ENCODE measurements at places on chromosomes 5 and 9.

GRCh38 chr5:177442066-177442826 is 4.4 kb upstream of the PRR7 start:
- no peak for DNase-seq

DNA sequence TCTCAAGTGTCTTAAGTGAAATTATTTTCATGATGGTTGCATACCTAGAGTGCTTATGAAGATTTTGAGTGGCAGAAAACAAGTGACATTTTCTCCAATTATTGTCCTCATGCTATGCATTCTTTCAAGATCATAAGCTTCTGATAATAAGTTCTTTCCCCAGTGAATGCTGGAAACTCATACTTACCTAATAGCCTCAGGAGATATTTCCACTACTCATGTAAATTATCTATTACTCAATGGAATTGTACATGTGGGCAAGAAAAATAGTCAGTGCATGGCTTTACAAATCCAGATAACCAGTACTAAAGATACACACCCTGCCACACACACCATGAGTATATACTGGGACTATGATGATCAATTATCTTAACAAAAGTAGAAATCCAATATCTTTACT is 1219.4 kb upstream of the C9orf72 start:
- no peak for DNase-seq

- DNase-seq: no peak
Observed at GRCh38 chr9:82024908-82025307, 36.3 kb downstream of the SPATA31D1 start.

DNA sequence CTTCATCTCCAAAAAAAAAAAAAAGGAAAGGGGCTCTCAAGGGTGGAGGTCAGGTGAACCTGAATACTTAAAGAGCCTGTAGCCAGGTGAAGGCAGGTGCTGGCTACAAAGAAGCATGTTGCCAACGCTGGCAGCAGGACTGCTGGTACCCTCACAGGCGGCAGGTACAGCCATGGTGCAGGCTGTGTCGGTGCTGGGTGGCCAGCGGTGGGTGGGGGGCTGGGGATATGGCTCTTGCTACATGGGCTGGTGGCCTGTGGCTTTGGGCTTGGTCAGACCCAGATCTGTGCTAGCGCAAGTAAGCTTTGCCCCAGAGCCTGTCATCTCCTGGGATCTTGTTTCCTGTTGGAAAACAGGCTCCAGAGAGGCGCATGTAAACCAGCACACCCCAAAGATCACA is 86.3 kb upstream of the PHYKPL start:
- DNase-seq: no peak

GRCh38 chr5:2094616-2094995 is 211.9 kb upstream of the IRX4 start:
- DNase-seq: no peak

- no peak for DNase-seq
Observed at GRCh38 chr5:175623088-175623487, 34.8 kb upstream of the HRH2 start.

- no peak for DNase-seq
Observed at GRCh38 chr5:33684496-33685159, 207.2 kb downstream of the ADAMTS12 start.

DNA sequence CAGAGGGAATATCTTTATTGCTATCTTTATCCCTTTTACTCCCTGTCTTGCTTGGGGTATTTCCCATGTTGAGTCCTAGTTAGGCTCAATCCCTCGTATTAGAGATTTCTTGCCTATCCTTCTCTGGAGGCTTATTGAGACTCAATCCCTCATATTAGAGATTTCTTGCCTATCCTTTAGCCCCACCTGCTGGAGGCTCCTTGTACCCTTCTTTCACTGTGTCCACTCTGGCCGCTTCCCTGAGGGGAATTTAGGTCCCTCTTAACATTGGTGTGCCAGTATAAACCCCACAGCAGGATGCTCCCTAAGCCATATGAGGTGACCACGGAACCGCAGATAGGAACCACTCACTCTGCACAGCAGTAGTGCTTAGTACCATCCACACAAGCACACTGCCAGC is 110.7 kb upstream of the MAMDC2 start:
- no peak for DNase-seq

Data from T-helper 2 cell treated with Interferon-gamma antibody and Interleukin-4, amounts not matched to agents 5 μg/mL and 100 μg/mL, for 36 hours (primary cell).